ENCODE measurements at places on chromosomes 3 and 15. TPM values are rescaled to one million over a fixed set of nuclear protein-coding genes. Genes with fewer than 3 reads are reported as not detected.

- H3K27ac ChIP-seq, result no peak overlapping the region
- no peaks in the 10 kb centered on the region for H3K27me3 ChIP-seq
- no peak overlapping the region for H3K4me3 ChIP-seq
- H3K36me3 ChIP-seq, result no peaks in the 10 kb centered on the region
Measured at GRCh38 chr3:81497572-81498251, 263.7 kb downstream of the GBE1 start.

- DNase-seq, result no peak
- H3K4me1 ChIP-seq, result peaks cover 6% of the 10 kb centered on the region
Measured at GRCh38 chr3:65979731-65980130, 59.0 kb downstream of the MAGI1 start.

DNA sequence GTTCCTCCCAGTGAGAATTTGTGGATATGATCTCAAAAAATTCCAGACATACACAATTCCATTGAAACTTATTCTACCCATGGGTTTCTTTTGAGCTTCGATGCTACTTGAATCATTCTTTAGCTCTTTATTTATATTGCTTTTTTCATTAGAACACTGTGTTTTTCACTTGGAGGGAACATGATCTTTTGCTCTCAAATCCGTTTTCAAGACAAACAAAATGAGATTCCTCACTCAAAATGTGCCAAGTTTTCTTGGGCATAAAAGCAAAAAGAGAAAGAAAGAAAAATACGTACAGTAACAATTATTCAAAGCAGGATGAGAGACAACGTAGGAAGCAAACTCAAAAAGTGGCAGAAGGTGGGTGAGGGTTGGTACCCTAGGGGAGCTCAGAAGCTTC lies 118.8 kb upstream of the PDZRN3 start:
- H3K27me3 ChIP-seq, result no peaks in the 10 kb centered on the region
- DNase-seq, result no peak
- no peaks in the 10 kb centered on the region for H3K36me3 ChIP-seq
- H3K4me3 ChIP-seq, result no peak overlapping the region
- H3K4me1 ChIP-seq, result peaks cover 8% of the 10 kb centered on the region
- peak overlapping the region; percentile 56 for H3K27ac ChIP-seq

GRCh38 chr3:160874736-160875135 lies 118.7 kb downstream of the PPM1L start:
- no peaks in the 10 kb centered on the region for H3K4me1 ChIP-seq
- no peak for DNase-seq
- no peaks in the 10 kb centered on the region for H3K36me3 ChIP-seq
- H3K4me3 ChIP-seq, result no peak overlapping the region
- H3K27ac ChIP-seq, result no peak overlapping the region
- H3K27me3 ChIP-seq, result no peaks in the 10 kb centered on the region

Gene FILIP1L
- total RNA-seq, result 43.2 TPM

DNA sequence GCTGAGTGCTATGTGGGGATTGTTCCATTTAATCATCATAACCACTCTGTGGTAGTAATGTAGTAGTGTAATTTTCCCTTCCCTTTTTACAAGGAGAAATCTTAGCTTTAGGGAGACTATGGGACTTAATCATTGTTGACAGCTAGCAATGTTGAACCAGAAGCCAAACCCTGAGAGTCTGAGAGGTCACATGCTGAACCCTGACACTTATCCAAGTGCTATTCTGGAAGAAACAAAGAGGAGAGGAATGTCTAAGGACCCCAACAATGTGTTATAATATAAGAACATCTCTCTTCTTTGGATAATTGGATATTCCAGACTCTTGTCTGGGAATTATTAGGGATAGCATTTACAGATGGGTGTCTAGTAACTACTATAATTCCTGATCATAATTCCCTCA lies 58.4 kb downstream of the GAP43 start:
- H3K27me3 ChIP-seq, result peaks cover 12% of the 10 kb centered on the region
- H3K4me1 ChIP-seq, result no peaks in the 10 kb centered on the region
- no peak for DNase-seq
- H3K36me3 ChIP-seq, result no peaks in the 10 kb centered on the region
- H3K27ac ChIP-seq, result no peak overlapping the region

DNA sequence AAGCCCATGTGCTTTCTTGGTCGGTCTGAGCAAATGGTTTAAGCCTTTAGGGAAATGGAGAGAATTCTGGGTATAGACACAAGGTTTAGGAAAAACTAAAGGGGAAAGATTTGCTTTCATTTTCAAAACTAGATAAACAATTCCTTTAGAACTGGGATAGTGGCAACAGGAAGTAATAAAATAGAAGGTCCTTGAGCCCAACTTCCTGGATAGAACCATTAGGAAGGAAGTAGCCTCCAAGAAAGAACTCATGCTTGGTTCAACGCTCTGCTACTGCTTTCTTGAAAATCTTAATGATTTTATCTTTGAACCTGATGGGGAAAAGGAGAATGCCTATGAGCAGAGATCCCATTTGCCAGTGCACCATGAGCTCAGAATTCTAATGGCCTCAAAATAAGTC lies 147.0 kb upstream of the THRB start:
- no peak for DNase-seq
- no peaks in the 10 kb centered on the region for H3K4me1 ChIP-seq
- no peaks in the 10 kb centered on the region for H3K36me3 ChIP-seq
- H3K4me3 ChIP-seq, result no peak overlapping the region

Gene ACKR4
- 8.0 TPM for total RNA-seq

DNA sequence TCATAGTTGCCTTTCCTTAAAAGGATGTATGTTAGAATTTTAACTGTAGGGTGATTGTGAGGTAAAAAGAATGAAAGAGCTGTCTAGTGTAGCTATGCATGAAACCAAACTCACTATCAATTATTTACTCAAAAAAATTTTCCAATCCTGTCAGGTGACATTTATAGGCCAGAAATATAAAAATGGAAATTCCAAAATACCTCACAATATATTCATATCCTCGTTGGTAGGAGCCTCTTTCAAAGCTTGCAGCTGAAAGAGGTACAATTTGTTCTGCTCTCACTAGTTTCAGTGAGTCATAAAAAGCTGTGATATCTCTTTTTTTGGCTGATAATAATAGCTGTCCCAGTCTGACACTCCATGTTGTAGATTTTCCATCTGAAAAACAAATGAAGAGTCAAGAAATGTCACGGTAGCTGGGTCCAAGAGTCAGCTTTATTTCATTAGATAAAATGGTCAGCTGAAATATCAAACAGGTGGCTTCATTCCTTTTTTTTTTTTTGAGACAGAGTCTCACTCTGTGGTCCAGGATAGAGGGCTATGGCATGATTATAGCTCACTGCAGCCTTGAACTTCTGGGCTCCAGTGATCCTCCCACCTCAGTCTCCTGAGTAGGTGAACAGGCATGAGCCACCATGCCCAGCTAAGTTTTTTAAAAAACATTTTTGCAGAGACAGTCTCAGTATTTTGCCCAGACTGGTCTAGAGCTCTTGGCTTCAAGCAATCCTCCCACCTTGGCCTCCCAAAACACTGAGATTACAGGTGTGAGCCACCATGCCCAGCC lies 50.8 kb upstream of the XRN1 start:
- no peaks in the 10 kb centered on the region for H3K27me3 ChIP-seq
- H3K4me3 ChIP-seq, result no peak overlapping the region
- no peaks in the 10 kb centered on the region for H3K4me1 ChIP-seq
- H3K27ac ChIP-seq, result no peak overlapping the region
- no peak for DNase-seq
- H3K36me3 ChIP-seq, result peaks cover 48% of the 10 kb centered on the region

DNA sequence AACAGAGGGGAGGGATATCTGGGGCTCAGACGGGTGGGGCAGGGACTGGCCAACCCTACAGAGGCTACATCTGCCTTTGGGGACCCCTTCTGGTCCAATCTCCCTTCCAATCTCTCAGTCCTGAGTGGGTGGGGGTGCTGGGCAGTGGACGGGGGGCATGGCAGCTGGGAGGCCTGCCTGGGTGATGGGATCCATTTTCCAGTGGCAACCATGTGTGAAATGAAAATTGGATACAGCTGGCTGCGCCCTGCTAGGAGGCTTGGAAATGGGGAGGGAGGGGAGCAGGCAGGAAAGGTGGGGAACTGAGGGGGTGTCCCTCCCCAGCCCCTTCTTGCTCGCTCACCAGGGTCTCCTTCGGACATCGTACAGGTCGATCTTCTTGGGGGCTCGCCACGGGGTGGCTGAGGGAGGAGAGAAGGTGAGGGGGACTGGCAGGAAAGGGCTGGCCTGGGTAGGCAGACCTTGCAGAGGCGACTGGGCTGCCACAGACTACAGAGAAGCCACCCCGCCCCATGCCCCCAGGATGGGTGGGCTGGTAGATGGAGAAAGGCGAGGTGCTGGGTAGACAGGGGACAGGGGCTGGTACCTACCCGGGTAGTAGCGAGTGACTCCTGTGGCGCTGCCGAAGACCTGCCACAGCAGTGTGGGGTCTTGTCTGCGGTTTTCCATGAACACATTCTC lies 21.2 kb upstream of the TMEM115 start:
- no peaks in the 10 kb centered on the region for H3K27me3 ChIP-seq
- H3K36me3 ChIP-seq, result peaks cover 11% of the 10 kb centered on the region
- H3K27ac ChIP-seq, result no peak overlapping the region
- no peak for DNase-seq

- H3K36me3 ChIP-seq, result no peaks in the 10 kb centered on the region
- H3K27me3 ChIP-seq, result peaks cover 65% of the 10 kb centered on the region
- H3K27ac ChIP-seq, result no peak overlapping the region
- H3K4me1 ChIP-seq, result no peaks in the 10 kb centered on the region
- DNase-seq, result no peak
Measured at GRCh38 chr15:77695548-77695947, 62.8 kb upstream of the LINGO1 start.

Gene CHL1
- total RNA-seq, result 16.0 TPM

GRCh38 chr3:185712337-185712736 lies 112.5 kb downstream of the IGF2BP2 start:
- H3K27me3 ChIP-seq, result no peaks in the 10 kb centered on the region
- no peak overlapping the region for H3K27ac ChIP-seq
- no peak for DNase-seq

Gene MPI
- total RNA-seq, result 26.7 TPM

- H3K27me3 ChIP-seq, result no peaks in the 10 kb centered on the region
- no peak overlapping the region for H3K27ac ChIP-seq
- peaks cover 8% of the 10 kb centered on the region for H3K4me1 ChIP-seq
- no peak overlapping the region for H3K4me3 ChIP-seq
- no peaks in the 10 kb centered on the region for H3K36me3 ChIP-seq
Measured at GRCh38 chr3:111080413-111080812, 8.8 kb downstream of the NECTIN3 start.
